ENCODE measurements at places on chromosomes 2 and 18.

GRCh38 chr18:23277399-23277798, 142.1 kb downstream of the CABLES1 start:
- DNase-seq = no peak

GRCh38 chr2:228038967-228039366, 142.5 kb downstream of the SPHKAP start:
- DNase-seq = no peak

DNA sequence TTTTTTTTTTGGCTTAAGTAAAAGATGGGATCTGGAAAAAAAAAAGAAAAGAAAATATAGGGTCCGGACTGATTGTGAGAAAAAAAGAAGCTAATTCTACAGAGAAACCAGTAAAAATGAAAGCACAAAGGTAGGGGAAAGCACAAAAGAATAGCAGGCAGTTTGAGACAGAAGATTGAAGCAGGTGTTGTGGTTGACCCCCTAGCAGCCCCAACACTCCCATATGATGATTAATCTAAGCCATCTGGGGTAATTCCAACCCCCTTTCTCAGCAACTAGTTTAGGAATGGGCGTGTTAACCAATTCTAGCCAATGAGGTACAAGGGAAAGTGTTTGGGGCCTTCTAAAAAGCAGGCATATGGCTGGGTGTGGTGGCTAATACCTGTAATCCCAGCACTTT, 77.0 kb downstream of the MBD2 start:
- no peak for DNase-seq

- no peak for DNase-seq
Measured at GRCh38 chr2:71526975-71527374, 73.6 kb downstream of the DYSF start.

DNA sequence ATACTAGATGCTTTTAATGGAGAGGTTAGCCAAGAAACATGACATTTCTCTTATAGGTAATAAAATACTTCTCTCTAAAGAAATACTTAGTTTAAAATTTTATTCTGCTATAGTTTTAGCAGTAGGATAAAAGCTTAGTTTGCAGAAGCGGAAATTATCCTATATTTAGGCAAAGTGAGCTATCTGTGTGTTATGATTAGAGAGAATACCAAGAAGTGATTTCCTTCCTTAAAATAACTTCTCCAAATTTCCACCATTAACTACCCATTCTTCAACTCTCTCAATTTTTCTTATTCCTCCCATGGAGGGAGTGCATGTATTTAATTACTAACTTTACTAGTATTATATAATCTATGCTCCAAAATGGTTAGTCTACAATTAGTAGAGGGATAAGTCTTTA, 15.8 kb upstream of the IL1RL1 start:
- no peak for DNase-seq

DNA sequence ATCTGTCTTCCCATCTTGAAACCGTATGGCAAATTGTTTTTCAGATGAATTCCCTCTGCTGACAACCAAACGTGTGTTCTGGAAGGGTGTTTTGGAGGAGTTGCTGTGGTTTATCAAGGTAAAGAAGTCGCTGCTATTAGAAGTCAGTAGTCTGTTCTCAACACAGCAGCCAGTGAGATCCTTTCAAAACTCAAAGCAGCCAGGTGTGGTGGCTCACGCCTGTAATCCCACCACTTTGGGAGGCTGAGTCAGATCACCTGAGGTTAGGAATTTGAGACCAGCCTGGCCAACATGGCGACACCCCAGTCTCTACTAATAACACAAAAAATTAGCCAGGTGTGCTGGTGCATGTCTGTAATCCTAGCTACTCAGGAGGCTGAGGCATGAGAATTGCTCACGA, 2.1 kb downstream of the TYMS start:
- no peak for DNase-seq

DNA sequence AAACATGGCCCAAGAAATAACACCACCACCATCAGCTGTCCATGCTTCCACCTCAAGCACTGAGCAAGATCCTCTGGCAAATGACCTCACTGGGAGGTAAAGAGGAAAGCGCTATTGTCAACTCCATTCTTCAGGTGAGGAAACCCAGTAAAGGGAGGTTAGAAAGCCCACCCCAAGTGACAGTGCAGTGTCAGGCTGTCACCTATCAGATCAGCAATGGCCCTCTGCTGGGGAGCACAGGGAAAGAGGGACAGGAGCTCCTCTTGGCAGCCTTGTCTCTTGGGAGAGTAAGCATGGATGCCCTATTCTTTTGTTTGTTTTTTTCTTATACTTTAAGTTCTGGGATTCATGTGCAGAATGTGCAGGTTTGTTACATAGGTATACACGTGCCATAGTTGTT, 104.3 kb upstream of the DAPL1 start:
- no peak for DNase-seq

DNA sequence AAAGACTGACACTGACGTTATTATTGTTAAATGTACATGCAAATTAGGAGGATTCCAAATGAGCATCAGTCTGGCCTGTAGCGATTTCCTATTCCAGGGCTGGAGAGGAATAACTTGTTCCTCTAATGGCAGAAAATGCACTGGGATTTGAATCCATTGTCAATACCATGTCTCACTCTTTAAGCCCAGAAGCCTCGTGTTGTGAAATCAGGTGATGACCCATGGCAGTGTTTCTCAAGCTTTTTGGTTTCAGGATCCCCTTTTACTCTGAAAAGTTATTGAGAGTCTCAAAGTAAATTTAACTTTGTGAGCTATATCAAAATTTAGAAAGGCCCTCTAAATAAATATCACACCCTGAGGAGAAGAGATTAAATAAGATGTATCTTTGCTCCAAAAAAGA, 279.2 kb downstream of the GALR1 start:
- DNase-seq = no peak

GRCh38 chr2:163467251-163467630, 268.6 kb downstream of the FIGN start:
- DNase-seq = no peak

- DNase-seq = no peak
Measured at GRCh38 chr2:118921646-118922045, 20.3 kb upstream of the MARCO start.

DNA sequence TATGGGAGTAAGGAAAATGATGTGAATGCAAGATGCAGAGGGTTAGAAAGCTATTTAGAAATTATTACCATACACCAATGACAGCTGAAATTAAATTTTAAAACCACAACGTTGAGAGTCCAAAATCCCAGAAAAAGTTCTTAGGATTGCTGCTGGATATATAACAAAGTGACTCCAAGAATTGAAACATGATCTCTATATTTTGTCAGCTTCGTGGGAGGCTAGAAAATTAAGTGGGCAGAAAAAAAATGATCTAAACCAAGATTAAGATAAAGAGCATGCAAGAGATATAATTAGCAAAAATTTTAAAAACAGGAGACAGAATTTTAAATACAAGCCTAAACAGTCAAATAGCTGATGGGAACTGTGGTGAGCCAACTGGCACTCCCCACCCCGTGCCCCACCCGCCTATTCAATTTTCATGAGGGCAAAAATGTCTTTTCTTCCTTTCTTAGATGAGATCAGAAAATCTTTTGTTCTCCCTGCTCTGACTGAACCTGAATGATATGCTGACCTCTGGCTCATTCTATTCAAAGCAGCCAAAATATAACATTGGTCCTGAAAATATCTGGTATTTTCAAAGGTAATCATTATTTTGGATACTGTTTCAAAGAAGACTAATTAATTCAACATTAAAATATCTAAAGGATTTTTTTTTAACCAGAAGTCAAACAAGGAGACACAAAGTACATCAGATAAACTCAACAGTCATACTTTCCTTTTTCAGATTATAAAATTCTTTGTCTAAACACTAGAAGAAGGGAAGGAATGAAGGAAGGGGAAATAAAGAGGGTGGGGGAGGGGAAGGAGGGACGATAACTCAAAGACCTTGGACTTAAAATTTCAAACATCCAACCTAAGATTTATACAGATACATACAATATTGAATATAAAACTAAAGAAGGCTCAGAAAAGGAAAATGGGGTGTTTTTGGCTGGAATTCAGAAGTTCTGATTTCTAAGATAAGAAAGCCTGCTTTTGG, 12.2 kb downstream of the KANSL3 start:
- DNase-seq = no peak

DNA sequence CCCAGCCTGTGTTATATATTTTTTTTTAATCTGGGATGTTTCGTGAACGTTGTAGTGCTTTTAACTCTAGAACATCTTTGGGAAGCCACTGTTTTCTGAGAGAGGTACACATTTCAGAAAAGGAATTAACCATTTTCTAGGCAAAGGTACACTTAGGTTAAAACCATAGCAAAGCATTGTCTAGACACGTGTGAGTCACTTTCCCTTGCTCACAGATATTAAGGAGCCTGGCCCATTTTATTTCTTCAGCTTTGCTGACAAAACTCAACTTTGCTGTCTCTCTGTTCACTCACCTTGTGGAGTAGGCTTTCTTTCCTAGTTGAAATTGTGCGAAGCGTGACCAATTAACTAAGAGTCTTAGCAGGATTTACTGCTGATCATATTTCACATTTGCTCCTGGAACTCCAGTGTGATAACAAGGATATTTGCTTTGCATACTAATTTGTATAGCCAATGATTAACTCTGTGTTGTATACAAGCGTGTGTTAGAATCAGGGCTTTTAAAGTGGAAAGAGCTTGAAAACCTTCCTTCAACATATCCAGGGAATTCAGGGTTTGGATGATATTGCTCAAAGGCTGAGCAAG, 215.0 kb upstream of the AGAP1 start:
- no peak for DNase-seq

GRCh38 chr2:58756336-58756735, 515.2 kb upstream of the FANCL start:
- no peak for DNase-seq

GRCh38 chr18:36808681-36809080, 20.1 kb downstream of the TPGS2 start:
- DNase-seq = no peak

- no peak for DNase-seq
Measured at GRCh38 chr2:25372405-25373268, 30.9 kb upstream of the DNMT3A start.

DNA sequence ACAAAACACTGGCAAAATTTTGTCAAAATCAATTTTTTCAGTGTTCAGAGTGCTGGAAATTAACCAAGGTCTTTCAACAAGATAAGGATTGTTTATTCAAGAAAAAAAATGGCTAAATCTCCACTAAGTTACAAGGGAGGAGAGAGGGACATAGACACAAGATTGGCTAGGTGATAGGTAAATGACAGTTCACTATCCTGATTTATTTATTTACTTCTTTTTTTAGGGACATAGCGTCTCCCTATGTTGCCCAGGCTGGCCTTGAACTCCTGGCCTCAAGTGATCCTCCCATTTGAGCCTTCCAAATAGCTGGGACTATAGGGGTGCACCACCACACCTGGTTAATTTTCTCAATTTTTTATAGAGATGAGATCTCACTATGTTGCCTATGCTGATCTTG, 3.7 kb upstream of the WDR33 start:
- DNase-seq = no peak

GRCh38 chr2:190896477-190896876, 15.9 kb downstream of the GLS start:
- no peak for DNase-seq

GRCh38 chr2:219453671-219454590, 19.3 kb downstream of the SPEG start:
- DNase-seq = no peak

DNA sequence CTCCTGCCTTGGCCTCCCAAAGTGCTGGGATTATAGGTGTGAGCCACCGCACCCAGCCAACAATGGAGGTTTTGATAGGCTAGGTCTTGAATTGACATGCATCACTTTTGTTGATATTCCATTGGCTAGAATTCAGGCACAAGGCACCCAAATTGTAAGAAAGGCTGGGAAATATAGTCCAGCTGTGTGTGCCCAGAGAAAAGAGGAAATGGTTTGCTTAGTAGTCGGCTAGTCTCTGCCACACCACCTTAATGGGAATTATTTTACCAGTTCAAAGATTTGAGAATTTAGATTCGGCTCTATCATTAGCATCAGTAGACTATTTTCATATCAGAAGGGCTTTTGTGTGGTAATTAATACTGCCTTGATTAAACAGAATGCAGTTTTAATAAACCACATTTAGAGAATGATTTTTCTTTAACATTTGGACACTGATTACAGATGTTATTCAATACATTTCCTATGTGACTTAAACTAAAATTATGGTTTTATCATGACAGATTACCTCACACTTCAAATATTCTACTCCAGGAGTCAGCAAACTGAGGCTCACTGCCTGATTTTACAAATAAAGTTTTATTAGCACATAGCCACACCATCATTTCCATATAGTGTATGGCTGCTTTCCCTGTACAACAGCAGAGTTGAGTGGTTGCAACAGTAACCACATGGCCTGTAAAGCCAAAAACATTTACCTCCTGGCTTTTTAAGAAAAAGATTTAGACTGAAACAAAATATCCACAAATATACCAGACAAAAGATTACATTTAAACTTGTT, 27.4 kb downstream of the DBI start:
- no peak for DNase-seq
